ENCODE measurements at places on chromosomes 16 and 17.

GRCh38 chr17:41992576-41992975 lies 24.7 kb downstream of the DNAJC7 start:
- DNase-seq: no peak

GRCh38 chr16:75250089-75250808 lies 1.2 kb downstream of the BCAR1 start:
- DNase-seq: no peak

GRCh38 chr17:50348522-50349242 lies 2.8 kb downstream of the XYLT2 start:
- DNase-seq: no peak

DNA sequence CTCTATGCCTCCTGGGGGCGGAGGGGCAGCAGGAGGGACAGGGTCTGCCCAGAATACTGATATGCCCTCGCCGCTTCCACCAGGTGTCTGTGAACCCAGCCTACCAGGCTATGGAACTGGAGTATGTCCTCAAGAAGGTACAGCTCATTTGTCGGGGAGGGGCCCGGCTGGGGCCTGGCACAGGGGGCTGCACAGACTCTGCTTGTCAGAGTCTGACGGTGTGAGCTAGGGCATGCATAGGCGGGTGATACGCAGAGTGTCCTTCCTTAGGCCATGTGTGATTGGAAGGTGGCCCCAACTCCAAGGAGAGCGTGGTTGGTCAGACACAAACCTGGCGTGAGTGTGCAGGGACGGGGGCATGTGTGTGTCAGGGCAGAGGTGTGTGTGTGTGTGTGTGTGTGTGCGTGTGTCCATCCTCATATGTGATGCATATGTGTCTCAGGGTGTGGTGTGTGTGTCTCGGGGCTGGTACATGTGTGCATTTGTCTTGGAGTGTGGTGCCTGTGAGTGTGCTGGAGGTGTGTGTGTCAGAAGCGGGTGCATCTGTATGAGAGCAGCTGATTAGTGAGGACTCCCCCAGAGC lies 7.0 kb downstream of the CHAD start:
- no peak for DNase-seq

DNA sequence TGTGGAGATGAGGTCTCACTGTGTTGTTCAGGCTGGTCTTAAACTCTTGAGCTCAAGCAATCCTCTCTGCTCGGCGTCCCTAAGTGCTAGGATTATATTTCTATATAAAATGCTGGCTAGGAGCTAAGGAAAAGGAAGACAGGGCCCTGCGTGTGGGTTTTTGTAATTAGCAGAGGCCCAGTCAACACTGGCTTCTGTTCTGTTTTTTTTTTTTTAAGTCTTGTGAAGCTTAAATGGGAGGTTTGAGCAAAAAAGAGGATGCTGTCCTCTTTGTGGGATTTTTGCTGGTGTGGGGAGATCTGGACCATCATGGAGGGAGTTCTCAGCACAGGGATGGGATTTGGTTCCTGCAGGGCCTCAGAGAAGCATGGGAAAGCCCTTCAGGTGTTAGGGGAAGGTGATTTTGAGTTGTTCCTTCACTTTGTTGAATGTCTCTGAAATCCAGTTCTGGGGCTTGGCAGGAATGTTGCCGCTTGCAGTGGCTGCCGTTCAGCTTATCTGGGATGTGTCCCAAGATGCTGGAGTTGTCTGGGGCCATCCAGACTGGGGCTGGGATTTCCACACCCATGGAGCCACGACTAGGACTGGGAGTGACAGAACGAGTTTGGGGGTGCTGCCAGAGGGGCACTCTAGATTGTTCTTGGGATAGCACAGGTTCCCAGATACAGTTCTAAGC lies 4.2 kb downstream of the PYCARD start:
- no peak for DNase-seq

DNA sequence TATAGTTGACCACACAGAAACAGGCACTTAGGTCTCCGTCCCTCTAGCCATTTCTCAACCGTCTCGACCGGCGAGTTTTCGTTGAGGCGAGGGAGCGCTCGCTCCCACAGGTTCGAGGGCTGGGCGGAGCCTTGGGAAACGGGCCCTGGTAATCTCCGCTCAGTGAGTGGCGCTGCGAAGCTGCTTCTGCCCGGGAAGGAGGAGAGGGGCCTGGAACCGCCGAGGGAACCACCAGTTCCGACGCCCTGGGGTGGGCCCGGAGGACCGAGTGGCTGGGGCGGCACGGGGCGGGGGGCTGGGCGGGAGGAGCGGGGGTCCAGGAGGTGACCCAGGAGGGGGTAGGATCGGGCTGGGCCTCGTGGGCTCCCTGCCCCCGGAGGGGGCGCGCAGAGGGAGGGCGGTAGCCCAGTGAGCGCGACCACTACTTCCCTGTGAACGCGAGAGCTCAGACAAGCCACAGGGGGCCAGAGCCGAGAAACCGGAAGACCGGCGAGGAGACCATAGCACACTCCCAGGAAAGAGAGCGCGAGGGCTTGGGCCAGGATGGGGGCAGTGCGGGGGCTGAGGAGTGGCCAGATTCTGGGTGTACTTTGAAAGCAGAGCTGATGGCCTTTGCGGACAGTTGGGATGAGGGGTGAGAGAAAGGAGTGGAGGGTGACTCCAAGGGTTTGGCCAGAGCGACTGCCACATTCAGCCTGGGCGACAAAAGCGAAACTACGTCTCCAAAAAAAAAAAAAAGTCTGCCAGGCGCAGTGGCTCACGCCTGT lies 29.9 kb upstream of the ARL4D start:
- no peak for DNase-seq

DNA sequence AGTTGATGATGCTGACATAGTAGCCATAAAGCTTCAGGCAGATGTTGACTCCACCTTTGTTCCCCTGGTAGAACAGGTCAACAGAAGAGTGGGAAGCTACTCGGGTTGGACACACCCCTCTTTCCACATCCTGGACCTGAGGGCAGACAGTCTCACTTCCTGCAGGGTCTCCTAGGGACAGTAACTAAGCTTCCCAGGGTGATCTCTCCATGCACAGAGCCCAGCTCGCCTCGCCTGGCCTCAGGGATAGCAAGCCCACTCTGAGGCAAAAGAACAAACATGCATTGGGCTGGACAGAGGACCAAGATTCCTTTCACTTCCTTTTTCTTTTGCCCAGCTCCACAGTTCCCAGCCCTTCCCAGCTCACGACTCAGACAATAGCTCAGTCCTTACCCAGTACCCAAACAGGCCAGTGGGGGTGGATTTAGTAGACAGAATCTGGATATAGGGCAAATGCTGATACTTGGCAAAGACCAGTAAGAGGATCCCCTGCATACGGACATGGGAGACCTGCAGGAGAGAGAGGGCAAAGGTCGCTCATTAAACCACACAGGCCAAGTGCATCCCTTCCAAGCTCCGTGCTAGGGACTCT lies 7.0 kb downstream of the INPP5K start:
- DNase-seq: no peak

- DNase-seq: peak; percentile 85
Measured at GRCh38 chr17:76506408-76507345, 5.5 kb upstream of the RHBDF2 start.

DNA sequence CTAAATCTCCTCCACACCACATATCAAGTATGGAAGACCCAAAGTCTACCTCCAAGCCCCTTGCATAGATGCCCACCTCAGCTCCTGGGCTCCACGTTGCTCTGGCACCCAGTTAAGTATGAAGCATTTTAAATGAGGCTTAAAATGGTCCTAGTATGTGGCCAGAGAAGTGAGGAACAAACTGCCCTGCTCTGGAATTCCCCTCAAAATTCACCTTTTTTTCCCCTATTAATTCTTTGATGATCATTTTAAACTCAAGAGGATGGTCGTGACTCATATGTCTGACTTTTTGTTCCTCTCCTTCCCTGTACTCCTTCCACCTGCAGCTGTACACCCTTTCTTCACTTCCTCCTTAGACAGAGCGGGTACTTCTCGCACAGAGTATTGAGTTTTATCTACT lies 234.5 kb upstream of the MYOCD start:
- DNase-seq: no peak

GRCh38 chr17:7237266-7237760 lies 1.9 kb downstream of the PHF23 start:
- no peak for DNase-seq

DNA sequence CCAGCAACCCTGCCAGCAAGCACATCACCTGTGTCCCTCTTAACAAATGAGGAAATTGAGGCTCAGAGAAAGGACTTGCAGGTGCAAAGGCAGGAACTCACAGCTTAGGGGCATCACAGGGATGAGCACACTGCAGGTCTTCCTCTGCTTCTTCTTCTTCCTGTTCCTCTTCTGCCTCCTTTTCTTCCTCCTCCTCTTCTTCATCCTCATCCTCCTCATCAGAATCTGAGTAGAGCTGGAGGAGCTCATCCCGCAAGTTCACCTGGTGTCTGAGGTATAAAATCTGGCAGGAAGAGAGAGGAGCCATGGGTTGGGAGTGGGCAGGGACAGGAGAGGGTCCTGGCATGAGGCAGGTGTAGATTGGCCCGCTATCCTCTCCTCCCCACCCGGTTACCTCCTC lies 2.6 kb downstream of the HAP1 start:
- DNase-seq: no peak

DNA sequence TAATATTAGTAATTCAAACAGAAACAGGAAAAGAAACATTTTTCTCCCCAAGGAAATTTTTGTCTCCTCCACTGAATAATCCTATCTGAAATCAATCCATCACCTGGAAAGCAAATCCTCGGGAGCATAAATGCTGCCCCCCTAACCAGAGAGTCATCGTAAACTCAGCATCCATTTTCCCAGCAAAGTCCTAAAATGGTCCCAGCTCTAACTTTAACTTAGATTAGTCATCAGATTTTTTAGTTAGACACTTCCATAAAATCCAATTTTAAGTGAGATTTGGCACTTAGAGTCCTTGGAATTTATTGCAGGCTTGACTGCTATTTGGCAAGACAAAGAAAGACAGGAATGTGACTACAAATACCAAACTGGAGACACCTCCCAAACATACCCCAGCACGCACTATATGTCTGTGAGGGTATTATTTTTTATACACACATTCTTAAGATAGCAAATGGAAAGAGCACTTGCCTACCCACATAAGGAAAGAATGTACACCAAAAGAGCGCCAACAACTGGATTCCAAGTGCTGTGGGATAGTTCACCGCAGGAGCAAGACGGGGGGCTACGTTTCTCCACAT lies 15.4 kb downstream of the SCO1 start:
- no peak for DNase-seq

- DNase-seq: no peak
Measured at GRCh38 chr16:2528161-2529060, 2.8 kb downstream of the CEMP1 start.

DNA sequence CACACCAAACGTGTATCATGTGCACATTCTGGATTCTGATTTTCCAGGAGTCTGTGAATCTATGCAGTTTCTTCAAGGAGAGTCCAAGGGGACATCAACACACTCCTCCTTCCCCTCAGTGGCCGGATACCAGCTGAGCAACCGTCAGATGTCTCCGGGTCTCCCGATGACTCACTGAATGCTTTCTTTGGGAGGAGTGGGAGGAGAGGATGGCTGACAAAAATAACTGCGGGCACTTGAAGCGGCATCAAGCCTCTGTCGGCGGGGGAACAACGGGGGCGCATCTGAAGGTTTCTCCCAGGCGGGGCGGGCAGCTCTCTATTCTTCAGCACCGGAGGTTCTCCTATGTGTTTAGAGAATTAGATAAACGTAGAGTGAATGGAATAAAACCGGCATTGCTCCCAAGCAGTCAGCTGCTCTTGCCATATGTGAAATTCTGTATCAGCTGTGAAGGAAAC lies 24.6 kb upstream of the LRRC75A start:
- no peak for DNase-seq

- no peak for DNase-seq
Measured at GRCh38 chr17:37110746-37111145, 162.0 kb downstream of the AATF start.

DNA sequence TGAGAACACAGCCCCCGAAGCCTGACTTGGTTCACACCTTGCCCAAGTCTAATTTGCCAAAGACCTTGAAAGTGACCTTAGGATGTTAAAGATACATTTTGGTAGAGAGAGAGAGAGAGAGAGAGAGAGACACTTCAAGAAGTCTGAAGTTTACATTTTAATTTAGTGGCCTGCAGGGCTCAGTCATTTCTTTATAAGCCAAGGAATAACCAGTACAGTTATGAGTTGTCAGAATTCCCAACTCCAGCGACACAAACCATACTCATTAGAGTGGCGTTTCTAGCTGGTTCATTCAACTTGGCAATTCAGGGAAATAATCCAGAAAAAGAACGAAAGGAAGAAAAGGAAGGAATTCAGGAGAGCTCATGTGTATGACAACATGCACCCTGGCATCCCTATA lies 204.1 kb downstream of the CCDC182 start:
- DNase-seq: no peak

GRCh38 chr16:53844804-53845203 lies 140.8 kb downstream of the FTO start:
- DNase-seq: no peak

DNA sequence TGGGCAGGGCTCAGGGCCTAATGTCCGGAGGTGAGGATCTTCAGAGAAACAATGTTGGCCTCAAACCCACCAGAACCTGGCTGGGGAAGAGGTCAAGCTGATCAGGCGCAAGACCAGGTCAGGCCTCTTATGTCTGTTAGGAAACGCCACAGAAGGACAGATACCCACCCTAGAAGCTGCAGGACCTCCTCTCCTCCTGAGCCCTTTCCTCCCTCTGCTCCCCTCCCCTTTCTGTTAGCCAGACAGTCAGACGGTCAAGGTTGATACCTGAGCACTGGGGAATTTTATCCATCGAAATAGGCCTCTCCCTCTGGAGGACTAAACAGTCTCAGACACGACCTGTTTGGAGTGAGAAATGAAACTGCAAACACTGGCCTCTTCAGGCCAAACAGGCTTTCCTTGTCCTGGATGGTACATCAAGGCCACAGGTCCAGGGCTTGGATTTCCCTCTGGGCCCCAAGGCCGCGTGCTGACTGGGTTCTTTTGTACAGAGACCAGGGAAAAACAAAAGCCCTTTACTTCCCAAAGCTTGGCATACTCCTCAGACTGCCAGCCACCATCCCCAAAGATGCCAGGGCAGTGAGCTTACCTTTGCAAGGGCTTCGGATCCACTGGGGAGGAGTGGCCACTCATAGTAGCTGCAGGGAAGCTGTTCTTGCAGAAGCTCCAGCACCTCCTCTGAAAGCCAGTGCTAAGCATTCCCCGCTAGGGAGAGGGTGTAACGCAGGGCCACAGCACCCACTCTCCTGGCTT lies 135.8 kb downstream of the CCDC182 start:
- no peak for DNase-seq

GRCh38 chr17:61422116-61422799 lies 22.6 kb downstream of the TBX2 start:
- no peak for DNase-seq

GRCh38 chr16:79713609-79714309 lies 113.2 kb upstream of the MAF start:
- DNase-seq: no peak

- no peak for DNase-seq
Measured at GRCh38 chr17:13346081-13346533, 255.6 kb downstream of the HS3ST3A1 start.

DNA sequence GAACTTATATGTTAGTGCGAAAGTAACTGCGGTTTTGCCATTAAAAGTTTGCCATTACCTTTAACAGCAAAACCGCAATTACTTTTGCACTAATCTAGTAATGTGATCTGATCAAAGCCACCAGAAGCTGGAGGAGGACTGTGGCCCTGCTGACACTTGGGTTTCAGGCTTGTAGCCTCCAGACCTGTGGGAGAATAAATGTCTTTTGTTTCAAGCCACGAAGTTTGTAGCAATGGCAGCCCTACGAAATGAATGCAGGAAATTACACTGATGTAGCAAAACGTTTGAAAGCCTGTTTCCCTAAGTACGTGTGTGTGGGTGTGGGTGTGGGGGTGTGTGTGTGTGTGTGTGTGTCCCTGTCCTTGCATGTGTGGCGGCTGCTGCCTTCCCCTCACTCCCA lies 66.6 kb downstream of the WSB1 start:
- no peak for DNase-seq

Data from activated gamma-delta T cell treated with anti-CD3 and anti-CD28 coated beads, Interleukin-2, amount 50 U/mL, for 16 hours (primary cell).